Calu3 (cell line): ENCODE measurements at places on chromosomes 4 and X.

GRCh38 chrX:137212078-137212632 is 178.4 kb upstream of the GPR101 start:
- no peak for DNase-seq

DNA sequence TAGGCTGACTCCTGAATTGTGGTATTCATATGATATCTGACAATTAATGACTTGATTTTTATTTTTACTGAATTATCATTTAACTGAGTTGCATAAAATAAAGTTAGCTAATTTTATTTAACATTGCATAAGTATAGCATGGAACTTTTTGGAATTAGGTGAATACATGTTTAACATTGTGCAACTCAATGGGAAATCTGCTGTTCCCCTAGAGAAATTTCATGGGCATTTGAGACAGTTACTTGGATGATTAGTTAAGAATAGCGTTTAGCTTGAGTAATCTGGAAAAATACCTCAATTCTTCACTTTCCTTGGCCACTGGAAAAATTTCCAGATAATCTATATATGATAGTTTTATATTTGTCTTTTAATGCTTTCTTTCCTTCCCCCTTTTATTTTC is 42.5 kb downstream of the NPNT start:
- DNase-seq, result no peak

DNA sequence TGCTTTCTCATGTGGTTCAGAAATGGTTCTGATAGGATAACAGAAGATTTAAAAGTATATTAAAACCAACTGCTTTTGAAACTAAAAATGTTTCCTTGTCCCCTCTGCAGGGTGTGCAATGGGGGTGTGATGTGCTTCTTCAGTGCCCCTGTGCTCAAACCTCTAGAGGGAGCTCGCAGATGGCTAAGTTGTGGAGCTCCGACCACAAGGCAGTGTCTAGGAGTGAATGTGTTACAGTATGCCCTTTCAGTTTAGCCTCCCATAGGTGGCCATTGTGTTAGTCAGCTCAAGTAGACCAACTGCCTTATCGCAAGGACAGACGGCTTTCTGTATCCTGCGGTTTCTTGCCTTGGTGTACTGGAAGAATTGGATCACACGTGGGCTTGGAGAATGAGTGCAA is 130.5 kb downstream of the TENT5D start:
- peak; percentile 1 for DNase-seq

GRCh38 chr4:27357283-27357682 is 496.6 kb downstream of the STIM2 start:
- no peak for DNase-seq

- DNase-seq, result no peak
These were observed 392.6 kb downstream of the IL1RAPL1 start for GRCh38 chrX:28979877-28980276.

DNA sequence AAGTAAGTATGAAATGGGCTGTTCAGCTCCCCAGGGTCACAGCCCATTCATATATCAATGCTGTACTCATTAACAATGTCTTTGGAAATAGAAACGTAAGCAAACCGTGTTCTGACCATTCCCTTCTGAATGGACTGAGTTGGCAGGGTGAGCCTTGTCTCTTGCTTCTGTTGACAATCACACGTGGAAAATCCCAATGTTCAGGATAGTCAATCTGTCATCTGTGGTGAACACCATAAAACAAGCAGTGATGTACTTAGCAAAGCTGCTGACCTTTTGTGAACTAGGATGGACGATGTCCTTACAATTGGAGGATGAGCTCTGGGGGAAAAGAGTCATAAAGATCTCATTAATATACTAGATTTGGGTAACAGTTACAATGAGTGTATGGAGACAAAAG is 109.6 kb upstream of the PAQR3 start:
- no peak for DNase-seq

- DNase-seq, result no peak
These were observed 124.2 kb downstream of the BANK1 start for GRCh38 chr4:101914761-101915160.

- no peak for DNase-seq
These were observed 4.9 kb upstream of the CXCL6 start for GRCh38 chr4:73831569-73831968.

GRCh38 chr4:69860052-69860451 is at the start of gene SULT1E1:
SULT1E1 (minus strand) TSS chr4:69860145; CDS start chr4:69857644, 2,501 bp downstream.
- peak; percentile 4 for DNase-seq
